Thoracic aorta (tissue), 2 donors: ENCODE measurements at places on chromosomes 2 and 18.
A peak's percentile ranks its signal among the peaks of the same experiment; 100 is the strongest.

GRCh38 chr2:235471186-235471747 is 22.6 kb upstream of the AGAP1 start:
- no peak overlapping the region for H3K27ac ChIP-seq
- H3K4me1 ChIP-seq = peaks cover 6% of the 10 kb centered on the region
- no peaks in the 10 kb centered on the region for H3K36me3 ChIP-seq
- DNase-seq = no peak
- H3K27me3 ChIP-seq = no peaks in the 10 kb centered on the region

DNA sequence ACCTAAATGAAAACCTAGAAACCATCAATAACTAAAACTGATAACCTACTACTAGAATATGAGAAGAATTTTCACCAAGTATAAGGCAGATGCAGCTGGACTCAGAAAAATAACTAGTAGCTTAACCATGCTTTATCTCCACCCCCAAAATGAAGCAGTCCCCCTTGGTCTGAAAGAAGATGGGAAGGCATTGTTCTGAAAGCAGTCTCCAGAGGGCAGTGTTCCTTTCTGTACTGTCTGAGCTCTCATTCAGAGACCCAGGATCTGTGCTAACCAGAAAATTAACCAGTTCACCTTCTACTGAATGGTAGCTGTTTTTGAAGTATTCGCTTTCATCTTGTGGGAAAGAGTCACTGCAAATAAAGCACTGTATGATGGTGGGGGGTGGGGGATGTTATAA is 273.0 kb downstream of the PDE11A start:
- no peak overlapping the region for H3K27ac ChIP-seq
- no peak overlapping the region for H3K4me3 ChIP-seq
- no peak for DNase-seq

DNA sequence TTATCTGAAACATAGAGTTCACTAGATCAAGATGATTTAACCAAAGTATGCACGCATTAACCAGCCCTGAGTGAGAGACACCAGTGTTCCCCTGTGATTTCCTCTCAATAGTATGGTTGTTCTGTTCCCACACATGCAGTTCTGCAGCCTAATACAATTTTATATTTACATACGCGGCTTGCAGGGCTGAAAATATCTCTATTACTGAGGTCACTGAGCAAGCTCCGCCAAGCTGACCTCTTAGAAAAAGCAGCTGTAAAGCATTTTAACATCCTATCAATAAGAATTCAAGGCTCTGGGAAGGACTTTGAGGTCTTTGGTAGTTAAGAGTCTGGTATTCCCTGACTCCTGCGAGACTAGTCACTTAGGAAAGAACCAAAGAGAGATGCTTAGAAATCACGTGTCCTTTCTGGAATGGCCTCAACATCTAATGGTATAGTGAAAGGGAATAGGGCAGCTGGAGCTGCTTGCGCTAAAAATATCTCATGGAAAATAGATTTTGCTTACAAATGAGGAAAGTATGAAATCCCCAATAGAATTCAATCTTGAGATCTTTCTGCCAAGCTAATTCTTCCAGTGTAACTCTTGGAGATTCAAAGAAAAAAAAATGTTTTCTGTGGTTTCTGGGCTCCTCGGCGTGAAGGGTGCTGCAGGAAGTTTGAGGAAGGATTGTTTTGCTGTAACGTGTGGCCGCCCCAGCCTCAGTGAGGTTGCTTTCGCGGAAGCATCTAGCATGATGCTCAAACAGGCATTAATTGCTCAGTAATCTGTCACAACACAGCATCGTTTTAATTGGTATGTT is 59.2 kb downstream of the DOCK10 start:
- peaks cover 6% of the 10 kb centered on the region for H3K4me1 ChIP-seq
- H3K27ac ChIP-seq = peak overlapping the region; percentile 74
- DNase-seq = no peak
- no peaks in the 10 kb centered on the region for H3K27me3 ChIP-seq

- peak overlapping the region; percentile 100 for H3K27ac ChIP-seq
- H3K36me3 ChIP-seq = no peaks in the 10 kb centered on the region
- DNase-seq = no peak
- no peaks in the 10 kb centered on the region for H3K27me3 ChIP-seq
These were observed 1.8 kb downstream of the SP3 start for GRCh38 chr2:173963323-173963816.

GRCh38 chr2:163697429-163697828 is 38.4 kb downstream of the FIGN start:
- H3K4me3 ChIP-seq = no peak overlapping the region
- DNase-seq = no peak
- H3K4me1 ChIP-seq = peaks cover 32% of the 10 kb centered on the region
- H3K27me3 ChIP-seq = no peaks in the 10 kb centered on the region

DNA sequence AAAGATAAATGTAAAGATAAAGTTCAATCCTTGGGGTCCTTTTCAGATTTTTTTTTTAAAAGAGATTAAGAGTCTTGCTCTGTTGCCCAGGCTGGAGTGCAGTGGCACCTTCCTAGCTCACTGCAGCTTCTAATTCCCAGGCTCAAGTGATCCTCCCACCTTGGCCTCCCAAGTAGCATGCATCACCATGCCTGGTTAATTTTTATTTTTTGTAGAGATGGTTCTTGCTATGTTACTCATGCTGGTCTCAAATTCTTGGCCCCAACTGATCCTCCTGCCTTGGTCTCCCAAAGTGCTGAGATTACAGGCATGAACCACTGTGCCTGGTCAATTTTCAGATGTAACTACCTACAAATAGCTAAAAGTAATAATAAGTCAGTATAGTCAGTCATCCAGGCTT is 21.1 kb downstream of the NFE2L2 start:
- no peaks in the 10 kb centered on the region for H3K36me3 ChIP-seq
- peak overlapping the region; percentile 97 for H3K27ac ChIP-seq
- DNase-seq = no peak
- peak overlapping the region; percentile 54 for H3K4me3 ChIP-seq
- H3K27me3 ChIP-seq = no peaks in the 10 kb centered on the region

GRCh38 chr2:103293742-103294077 is 531.9 kb downstream of the TMEM182 start:
- H3K27ac ChIP-seq = no peak overlapping the region
- no peaks in the 10 kb centered on the region for H3K4me1 ChIP-seq
- no peak for DNase-seq
- H3K27me3 ChIP-seq = no peaks in the 10 kb centered on the region
